ENCODE measurements at places on chromosomes 3 and 15.

DNA sequence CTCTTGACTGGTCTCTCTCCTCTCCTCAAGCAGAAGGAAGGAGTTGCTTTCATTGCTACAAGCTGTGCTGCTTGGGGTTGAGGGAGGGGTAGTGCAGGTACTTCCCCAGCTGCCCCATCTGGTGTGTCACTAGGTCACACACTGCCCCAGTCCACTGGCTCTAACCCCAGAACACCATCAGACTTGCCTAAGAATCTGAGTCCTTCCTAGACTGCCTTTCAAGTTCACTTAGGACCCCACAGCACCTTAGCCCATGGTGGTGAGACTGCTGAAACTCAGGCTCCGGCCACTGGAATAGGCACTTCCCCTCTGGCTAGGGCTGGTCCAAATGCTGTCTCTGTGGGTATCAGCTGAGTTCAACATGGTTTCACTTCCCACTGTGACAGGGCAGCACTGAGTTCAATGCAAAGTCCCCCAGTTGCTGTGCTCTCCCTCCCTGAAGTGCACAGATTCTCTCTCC, 279.7 kb upstream of the GOLGA6L4 start:
- no peak for DNase-seq

GRCh38 chr3:47476644-47477199, 981 bp upstream of the SCAP start:
- DNase-seq, result no peak

- no peak for DNase-seq
Observed at GRCh38 chr3:9198899-9199335, 50.5 kb downstream of the SRGAP3 start.

GRCh38 chr3:111809186-111809585, 49.9 kb upstream of the PHLDB2 start:
- DNase-seq, result no peak

DNA sequence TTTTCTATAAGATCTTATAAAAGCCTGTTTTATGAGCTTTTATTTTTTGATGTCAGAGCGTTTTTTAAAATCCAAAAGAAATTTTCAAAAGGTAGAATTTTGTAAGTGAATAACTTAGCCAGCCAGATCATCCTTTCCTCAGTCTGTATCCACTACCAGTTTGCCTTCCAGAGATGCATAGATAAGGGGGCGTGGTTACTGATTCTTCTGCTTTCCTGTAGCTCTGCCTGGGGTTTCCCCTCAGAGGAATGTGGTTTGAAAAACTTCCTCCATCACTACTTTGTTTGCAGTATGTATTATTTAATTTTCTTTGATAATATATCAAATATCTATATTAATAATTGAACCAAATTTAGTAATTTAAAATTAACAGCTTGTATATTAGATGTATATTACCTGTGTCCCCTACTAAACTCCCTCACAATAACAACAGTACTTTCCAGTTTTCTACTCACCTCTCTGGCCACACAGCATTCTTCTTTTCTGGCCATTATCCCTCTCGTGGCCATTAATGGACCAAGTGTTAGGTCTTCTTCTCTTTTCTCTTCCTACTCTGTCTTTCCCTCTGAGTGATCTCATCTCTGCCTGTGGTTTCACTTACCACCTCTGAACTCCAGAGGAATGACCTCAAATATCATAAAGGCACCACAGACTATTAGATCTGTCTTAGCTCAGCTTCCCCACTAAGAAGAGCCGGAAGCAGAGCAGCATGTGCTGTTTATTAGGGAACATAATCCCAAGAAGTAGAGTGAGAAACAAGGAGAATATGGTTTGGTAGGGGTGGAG, 239.7 kb downstream of the UBE2E2 start:
- DNase-seq, result no peak

DNA sequence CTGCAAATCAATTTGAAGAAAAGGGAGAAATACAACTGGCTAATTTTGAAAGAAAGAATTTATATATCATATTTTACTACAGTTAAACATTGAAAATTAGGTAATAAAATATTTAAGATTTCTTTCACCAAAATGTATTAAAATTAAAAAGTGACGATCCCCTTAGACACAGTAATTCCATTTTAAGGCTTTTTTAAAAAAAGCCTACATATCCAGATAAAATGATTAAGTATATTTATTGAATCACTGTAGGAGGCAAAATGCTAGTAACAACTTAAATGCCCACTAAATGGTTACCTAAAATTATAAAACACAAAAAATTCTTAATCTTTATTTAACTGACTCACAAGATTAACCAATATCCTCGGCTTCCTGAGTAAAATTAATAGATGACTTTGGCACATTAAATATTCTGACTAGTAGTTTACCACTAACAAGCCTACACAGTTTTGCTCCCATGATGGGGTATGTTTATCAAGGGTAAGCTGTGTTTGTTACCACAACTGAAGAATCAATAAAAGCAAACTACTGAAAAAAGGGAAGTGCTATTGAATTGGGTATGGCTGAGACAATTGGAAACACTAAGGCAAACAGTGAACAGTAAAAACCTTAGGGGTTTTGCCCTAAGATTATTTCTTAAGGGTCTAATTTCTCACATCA, 28.4 kb downstream of the ANKRD28 start:
- DNase-seq, result no peak

DNA sequence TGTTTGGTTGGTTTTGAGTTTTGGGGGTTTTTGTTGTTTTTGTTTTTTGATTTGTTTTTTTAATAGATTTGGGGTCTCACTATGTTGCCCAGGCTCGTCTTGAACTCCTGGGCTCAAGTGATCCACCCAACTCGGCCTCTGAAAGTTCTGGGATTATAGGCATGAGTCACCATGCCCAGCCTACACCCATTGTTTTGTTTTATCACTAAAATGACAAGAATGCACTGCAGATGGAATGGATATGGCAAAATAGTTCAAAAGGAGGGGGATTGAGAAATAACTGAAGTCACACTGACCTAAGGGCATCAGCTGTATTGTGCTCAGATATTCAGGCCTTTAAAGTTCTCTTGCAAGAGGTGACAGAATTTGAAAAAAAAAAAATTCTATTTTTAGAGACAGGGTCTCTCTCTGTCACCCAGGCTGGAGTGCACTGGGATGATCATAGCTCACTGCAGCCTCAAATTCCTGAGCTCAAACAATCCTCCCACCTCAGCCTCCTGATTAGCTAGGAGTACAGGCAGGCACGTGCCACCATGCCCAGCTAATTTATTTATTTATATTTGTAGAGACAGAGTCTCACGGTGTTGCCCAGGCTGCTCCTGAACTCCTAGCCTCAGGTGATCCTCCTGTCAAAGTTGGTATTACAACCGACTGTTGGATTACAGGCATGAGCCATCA, 4.4 kb upstream of the RASA2 start:
- no peak for DNase-seq

- no peak for DNase-seq
Observed at GRCh38 chr3:133987948-133988484, 41.7 kb downstream of the SLCO2A1 start.

GRCh38 chr3:158794936-158795518, 6.8 kb upstream of the MFSD1 start:
- no peak for DNase-seq

DNA sequence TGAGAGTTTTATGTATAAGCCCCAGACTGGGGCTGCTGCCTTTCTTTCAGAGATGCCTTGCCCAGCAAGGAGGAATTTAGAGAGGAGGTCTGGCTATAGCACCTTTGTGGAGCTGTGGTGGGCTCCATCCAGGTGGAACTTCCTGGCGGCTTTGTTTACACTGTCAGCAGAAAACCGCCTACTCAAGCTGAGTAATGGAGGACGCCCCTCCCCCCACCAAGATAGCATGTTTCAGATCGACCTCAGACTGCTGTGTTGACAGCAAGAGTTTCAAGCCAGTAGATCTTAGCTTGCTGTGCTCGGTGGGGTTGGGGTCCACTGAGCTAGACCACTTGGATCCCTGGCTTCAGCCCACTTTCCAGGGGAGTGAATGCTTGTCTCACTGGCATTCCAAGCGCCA, 155.6 kb downstream of the STXBP5L start:
- DNase-seq, result no peak

- no peak for DNase-seq
Observed at GRCh38 chr3:17738921-17739320, 3.5 kb downstream of the TBC1D5 start.

- no peak for DNase-seq
Observed at GRCh38 chr3:142837526-142837925, 51.4 kb downstream of the PCOLCE2 start.

GRCh38 chr3:12425850-12426579, 58.3 kb upstream of the TSEN2 start:
- DNase-seq, result peak; percentile 35

DNA sequence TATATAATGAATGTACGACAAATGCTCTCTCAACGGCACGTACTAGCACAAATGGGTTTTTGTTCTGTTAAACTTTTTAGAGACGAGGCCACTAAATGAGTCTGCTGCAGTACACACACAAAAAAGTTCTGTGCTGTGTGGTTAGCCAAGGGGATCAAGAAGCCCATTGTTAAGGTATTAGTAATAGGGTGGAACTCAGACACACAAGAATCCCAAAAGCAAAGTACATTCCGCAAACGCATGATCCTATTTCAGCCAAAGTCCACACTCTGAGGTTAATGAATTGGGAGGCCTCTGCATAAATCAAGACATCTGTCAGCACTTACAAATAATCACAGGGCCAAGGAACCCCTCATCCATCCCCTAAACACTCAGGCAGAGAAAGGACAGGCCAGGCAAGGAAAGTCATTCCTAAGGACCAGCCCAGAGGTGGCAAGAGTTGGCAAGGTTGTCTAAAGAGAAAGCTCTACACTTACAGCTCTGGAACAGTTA, 12.1 kb downstream of the OSBPL10 start:
- peak; percentile 75 for DNase-seq

DNA sequence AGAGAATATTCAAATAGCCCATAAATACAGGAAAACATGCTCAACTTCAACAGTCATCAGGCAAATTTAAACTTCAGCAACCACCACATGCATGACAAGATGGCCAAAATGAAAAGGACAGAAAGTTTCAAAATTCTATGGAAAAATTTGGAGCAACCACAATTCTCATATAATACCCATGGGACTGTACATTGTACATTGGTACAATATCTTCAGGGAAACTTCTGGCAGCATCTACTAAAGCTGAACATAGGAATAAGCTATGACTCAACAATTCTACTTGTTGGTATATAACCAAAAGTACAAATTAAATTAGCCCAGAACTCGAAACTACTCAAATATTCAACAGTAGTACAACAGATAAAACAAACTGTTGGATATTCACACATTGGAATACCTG, 847.6 kb downstream of the TBL1XR1 start:
- DNase-seq, result no peak

DNA sequence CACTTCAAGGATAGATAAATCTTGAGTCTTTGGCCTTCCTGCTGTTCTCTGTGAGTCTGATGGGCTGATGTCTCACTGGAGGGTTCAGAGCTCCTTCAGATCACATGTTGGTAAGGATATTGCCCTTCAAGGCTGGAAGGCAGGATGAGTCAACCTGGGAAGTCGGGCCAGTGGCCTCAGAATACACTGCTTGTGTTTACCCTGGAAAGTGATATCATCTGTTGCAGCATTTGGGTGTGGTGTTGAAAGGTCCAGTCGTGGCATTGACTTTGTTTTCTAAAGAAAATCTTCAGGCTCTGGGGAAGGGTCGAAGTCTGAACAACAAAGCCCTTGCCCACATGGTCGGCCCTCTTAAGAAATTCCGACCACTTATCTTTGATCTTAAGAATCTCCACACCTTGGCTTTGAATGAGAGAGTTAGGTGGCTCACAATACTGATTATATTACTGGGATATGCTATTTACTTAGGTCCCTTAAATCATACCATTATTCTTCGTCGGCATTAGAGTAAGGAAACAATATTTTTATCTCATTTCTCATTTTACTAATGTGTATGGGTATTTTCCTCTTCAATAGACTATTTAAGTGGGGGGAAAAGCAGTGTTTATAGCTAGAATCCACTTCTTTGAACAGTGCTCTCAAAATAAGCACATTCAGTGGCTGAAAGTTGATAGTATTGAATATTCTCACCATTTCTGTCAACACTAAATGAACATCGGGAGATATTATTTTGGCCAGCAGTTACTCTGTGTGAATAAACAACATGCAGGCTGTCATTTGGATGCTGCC, 303.9 kb upstream of the RASGRP1 start:
- DNase-seq, result no peak

- DNase-seq, result peak; percentile 50
Observed at GRCh38 chr3:123412811-123413604, 35.9 kb downstream of the ADCY5 start.

- no peak for DNase-seq
Observed at GRCh38 chr3:125337506-125337905, 37.6 kb downstream of the ZNF148 start.

- no peak for DNase-seq
Observed at GRCh38 chr15:59002418-59002859, 15.0 kb downstream of the RNF111 start.

GRCh38 chr3:877001-877400, 215.8 kb upstream of the CNTN6 start:
- no peak for DNase-seq

DNA sequence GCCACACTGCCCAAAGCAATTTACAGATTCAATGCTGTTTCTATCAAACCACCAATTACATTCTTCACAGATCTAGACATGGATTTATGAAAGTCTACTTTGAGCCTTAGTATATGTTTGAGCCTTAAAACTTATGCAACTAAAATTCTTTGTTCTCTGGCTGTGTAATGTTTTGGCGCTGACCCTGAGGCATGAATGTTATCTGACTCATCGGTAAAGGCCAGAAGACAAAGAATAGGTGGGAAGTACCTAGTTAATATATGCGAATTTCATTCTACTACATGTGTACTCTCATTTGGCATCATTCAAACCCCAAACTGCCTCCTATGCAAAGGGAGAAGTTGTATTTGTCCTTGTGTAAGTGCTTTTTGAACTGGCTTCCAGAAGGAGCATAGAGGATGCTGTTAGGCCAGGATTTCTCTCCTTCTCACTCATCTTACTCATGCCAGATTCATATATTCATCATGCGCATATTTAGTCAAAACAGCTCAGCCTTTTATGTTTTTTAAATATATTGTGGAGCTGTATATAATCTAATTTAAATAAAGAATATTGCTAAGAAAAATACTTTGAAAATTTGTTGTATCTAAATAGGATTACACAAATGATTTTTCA, 204.2 kb downstream of the NFKBIZ start:
- DNase-seq, result no peak

- no peak for DNase-seq
Observed at GRCh38 chr3:172305552-172305951, 142.7 kb downstream of the GHSR start.

DNA sequence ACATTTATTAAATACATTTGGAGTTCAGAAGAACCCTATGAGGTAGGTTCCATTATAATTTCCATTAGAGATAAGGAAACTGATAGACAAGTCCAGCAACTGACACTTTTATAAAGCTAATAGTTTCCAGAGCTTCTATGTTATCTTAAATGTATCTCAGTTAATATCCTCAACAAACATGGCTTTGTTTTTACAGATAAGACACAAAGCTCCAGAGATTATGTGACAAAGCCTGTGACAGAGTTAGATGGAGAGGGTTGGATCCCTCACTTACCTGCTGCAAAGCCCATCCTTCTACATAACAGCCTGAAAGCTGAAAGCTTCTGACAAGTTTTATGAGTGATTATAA, 473 bp upstream of the COMMD2 start:
- DNase-seq, result no peak

- DNase-seq, result no peak
Observed at GRCh38 chr15:95883064-95883463, 447.4 kb upstream of the NR2F2 start.

GRCh38 chr3:38271553-38271952, 5.9 kb downstream of the SLC22A13 start:
- no peak for DNase-seq

Data from left kidney (tissue), 8 donors.